ENCODE measurements at places on chromosomes 12 and 14.

DNA sequence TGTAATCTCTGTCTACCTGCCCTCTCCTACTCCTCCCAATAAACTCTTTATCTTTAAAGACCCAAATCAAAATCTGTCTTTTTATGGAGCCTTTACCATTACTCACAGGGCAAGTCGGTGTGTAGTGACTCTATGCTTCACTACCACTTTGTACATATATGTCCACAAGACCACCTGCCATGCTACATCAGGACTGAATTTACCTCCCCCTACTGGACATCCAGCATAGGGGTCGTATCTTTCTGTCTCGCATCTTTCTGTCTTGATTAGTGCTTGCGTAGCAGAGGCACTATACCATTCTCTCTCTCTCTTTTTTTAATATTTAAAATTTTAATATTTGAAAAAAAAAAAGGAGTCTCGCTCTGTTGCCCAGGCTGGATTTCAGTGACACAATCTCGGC lies 587.5 kb downstream of the SOX5 start:
- DNase-seq, result no peak

- DNase-seq, result no peak
Measured at GRCh38 chr14:38755036-38755435, 348.0 kb downstream of the SEC23A start.

DNA sequence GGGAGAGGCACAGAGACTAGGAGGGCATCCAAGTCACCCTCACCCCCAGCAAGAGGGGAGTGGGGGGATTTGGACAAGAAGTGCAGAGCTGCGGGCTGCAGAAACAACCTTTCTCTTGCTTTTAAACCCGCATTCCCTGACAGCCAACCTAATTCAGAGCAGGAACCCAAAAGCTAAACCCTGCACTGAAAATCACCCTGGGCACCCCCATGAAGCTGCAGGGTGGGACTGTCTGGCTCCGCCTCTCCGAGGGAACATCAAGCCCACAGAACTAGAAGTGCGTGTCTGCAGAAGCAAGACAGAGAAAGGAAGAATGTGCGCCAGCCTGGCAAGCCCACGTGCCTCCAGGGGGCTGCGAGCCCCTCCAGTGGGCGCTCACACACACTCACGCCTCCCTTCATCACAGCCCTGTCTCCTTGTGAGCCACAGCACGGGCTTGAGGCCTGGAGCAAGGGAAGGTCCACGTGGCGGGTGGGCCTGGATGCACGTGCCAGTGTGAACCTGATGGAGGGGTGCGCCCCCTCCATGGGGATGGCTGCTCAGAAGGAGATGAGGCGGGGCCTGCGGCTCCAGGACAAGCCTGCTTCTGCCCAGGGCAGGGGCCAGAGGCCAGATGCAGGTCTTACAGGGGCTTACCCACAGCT lies 27.8 kb upstream of the PNMA1 start:
- DNase-seq, result no peak

- no peak for DNase-seq
Measured at GRCh38 chr12:29908157-29908556, 124.4 kb upstream of the TMTC1 start.

DNA sequence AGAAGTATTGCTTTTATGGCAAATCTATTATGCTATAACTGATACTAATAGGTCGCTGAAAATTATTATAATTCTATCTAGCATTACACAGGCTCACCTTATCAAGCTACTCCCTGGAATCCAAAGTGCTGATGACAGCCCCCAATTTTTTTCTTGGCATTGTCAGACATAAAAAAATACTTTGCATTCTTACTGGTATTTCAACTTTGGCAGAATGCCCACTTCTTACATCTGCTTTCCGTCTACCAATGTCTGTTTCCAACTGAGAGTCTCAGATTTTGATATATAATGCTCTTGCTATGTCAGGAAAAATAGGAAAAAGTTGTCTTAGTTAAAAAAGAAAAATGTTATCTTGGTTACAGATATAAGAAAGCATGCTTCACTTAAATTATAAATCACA lies 615.4 kb downstream of the C12orf50 start:
- DNase-seq, result no peak
